ENCODE measurements at places on chromosomes 4 and X. TPM values are rescaled to one million over a fixed set of nuclear protein-coding genes. Genes with fewer than 3 reads are reported as not detected.

DNA sequence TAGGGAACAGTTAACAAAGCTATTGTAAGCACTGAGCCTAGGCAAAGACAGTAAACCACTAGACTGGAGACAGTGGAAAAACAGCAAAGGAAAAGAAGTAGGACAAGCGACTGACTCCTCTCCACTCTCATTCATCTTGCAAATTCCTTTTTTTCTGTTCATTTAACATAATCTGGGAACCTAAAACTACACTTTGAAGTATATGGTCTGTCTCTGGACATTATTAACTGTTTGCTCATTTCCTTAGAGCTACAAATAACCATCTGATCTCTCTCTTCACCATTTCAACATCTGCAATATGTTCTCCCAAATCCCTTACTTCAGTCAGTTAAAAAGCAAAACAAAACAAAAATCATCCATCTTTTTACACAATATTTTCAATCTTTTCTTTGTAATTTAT, 642 bp downstream of the HMGN5 start:
- peak; percentile 4 for DNase-seq

DNA sequence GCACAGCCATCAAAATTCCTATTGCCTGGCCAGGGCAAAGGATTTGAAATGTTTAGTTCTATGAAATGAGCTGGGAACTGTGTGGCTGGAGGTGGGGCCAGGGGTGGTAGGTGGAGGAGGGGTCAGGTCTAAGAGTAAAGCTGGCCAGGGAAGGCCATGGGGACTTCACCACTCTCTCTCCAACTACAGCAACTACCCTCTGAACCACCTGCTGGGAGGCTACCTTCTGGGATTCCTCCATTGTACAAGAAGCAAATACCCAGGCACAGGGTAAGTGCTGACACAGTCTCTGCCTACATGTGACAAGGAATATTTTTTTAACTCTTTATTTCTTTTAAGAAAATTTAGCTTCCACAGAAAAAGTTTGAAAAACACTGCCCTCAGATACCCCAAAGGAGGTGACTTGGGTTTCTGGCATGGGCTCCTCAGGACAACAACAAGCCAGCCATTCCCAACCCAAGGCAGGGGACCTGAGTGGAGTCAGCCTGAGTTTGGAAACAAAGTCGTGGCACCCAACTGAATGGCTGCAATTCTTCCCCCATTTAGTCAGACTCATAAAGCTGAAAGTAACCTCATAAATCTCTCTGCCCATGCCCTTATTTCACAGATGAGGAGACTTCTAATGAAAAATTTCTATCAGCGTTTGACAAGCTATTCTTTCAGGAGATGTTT, 593.8 kb upstream of the DIPK2B start:
- no peak for DNase-seq

DNA sequence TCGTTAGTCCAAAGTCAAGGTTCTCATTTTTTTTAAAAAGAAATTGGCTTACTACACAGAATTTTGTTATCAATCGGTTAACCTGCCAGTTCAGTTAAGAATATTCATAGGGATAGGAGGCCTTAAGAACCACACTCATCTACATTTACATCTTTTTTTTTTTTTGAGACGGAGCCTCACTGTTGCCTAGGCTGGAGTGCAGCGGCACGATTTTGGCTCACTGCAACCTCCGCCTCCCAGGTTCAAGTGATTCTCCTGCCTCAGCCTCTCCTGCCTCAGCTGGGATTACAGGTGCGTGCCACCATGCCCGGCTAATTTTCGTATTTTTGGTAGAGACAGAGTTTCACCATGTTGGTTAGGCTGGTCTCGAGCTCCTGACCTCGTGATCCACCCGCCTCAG, 33.7 kb downstream of the ABCE1 start:
- no peak for DNase-seq

GRCh38 chr4:16461362-16461761, 235.1 kb upstream of the TAPT1 start:
- DNase-seq: no peak

GRCh38 chrX:28278251-28278650, 297.0 kb upstream of the DCAF8L1 start:
- peak; percentile 22 for DNase-seq

GRCh38 chrX:39492497-39493162, 605.1 kb downstream of the BCOR start:
- DNase-seq: no peak

The MORF4L2 gene
- total RNA-seq: 311 TPM

- DNase-seq: no peak
Measured at GRCh38 chr4:23881052-23881501, 8.8 kb downstream of the PPARGC1A start.

The P2RY4 gene
- total RNA-seq: 0.41 TPM

- DNase-seq: peak; percentile 24
Measured at GRCh38 chr4:124904723-124905388, 192.3 kb upstream of the ANKRD50 start.

GRCh38 chrX:40109288-40110008, 11.7 kb upstream of the BCOR start:
- DNase-seq: peak; percentile 66

- no peak for DNase-seq
Measured at GRCh38 chrX:39008549-39008948, 207.3 kb downstream of the MID1IP1 start.

GRCh38 chr4:108794136-108794535, 31.3 kb upstream of the ETNPPL start:
- no peak for DNase-seq

GRCh38 chr4:112765317-112765974, 128.5 kb downstream of the LARP7 start:
- peak; percentile 44 for DNase-seq

The TMEM255A gene
- 6.7 TPM for total RNA-seq

- DNase-seq: no peak
Measured at GRCh38 chr4:46909078-46909477, at the start of gene COX7B2. COX7B2 (minus strand) TSS chr4:46909245; CDS start chr4:46735192, 174,053 bp downstream.

DNA sequence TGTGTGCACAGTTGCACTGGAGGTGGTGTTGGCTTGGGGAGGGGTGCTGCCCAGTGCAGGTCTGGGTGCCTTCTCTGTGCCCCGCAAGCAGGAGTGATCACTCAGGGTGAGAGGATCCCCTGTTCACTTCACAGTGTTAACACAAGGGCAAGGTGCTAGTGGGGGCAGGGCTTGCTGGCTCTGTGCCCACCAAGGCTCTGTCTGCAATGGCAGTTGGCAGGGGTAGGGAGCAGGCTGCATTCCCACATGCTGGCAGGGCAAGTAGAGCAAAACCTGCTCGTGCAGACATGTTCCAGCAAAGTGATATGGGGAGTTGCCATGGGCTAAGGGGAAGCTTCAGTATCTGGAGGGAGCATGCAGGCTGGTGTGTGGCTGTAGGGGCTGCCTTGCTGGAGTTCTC, 428.0 kb downstream of the ZNF674 start:
- peak; percentile 0 for DNase-seq

The SNCA gene
- 17.7 TPM for total RNA-seq

GRCh38 chrX:111100191-111100590, 4.2 kb downstream of the PAK3 start:
- DNase-seq: peak; percentile 58

DNA sequence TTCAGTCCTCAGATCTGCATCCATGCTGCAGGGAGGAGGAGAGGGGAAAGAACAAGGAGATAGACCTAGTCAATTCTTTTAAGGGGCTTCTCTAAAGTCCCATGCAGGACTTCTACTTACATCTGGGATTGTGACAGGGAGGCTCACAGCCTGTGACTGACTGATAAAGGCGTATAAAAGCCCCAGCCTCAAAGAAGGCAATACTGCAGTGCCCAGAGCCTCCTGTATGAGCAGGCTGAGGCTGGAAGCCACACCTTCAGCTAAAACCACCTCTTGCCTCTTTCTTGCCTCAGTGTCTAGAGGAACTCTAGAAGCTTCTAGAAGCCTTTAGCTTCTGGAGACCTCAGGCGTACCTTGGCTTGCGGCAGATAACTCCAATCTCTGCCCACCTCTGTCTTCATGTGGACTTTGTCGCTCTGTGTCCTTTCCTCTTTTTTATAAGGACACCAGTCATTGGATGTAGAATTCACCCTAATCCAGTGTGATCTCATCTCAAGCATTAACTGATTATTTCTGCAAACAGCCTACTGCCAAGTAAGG, 6.0 kb upstream of the ZCCHC4 start:
- no peak for DNase-seq

GRCh38 chr4:26290321-26290720, 30.5 kb upstream of the RBPJ start:
- DNase-seq: peak; percentile 76

DNA sequence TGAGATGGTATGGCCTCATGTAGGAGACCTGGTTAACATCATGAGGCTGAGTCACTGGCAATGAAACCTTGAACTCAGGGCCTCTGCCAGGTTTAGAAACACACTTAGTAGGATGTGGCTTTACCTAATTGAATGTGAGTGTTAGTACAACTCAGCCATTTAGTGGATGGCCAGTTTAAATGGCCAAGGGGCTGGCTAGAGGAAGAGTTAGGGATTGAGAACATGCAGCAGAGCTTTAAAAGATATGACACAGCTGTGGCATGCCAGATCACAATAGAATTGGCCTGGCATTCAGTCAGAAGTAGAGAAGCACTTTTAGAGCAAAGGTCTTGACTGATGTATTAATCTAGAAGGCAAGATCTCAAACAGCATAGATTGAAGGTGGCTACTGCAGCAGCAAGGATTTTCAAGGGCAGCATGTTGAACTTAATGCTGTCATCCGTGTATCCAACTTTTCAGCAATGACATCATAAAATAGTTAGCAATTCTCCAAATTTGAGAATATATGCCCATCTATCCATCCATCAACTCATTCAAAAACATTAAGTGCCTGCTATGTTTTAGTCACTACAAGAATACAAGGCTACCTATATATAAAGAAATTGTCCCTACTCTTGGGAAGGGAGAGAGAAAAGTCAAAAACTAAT, 170.4 kb downstream of the FRAS1 start:
- DNase-seq: no peak

- DNase-seq: peak; percentile 60
Measured at GRCh38 chrX:53682885-53683555, 3.5 kb downstream of the HUWE1 start.

The NXF3 gene
- not detected for total RNA-seq

Data from tongue (tissue), 3 donors.